ENCODE measurements at places on chromosomes 7 and 10. TPM values are rescaled to one million over a fixed set of nuclear protein-coding genes. Genes with fewer than 3 reads are reported as not detected.

The ENTPD1 gene
- total RNA-seq, result 2.1 TPM

GRCh38 chr7:153301936-153302335 is 542.4 kb downstream of the ACTR3B start:
- no peak for DNase-seq

The FAM171A1 gene
- 22.1 TPM for total RNA-seq

- DNase-seq, result no peak
These were observed 26.4 kb upstream of the KNDC1 start for GRCh38 chr10:133133471-133134231.

- no peak for DNase-seq
These were observed 8.5 kb downstream of the KCNMA1 start for GRCh38 chr10:77628906-77629730.

- DNase-seq, result no peak
These were observed 80.6 kb upstream of the GATAD1 start for GRCh38 chr7:92366730-92367129.

DNA sequence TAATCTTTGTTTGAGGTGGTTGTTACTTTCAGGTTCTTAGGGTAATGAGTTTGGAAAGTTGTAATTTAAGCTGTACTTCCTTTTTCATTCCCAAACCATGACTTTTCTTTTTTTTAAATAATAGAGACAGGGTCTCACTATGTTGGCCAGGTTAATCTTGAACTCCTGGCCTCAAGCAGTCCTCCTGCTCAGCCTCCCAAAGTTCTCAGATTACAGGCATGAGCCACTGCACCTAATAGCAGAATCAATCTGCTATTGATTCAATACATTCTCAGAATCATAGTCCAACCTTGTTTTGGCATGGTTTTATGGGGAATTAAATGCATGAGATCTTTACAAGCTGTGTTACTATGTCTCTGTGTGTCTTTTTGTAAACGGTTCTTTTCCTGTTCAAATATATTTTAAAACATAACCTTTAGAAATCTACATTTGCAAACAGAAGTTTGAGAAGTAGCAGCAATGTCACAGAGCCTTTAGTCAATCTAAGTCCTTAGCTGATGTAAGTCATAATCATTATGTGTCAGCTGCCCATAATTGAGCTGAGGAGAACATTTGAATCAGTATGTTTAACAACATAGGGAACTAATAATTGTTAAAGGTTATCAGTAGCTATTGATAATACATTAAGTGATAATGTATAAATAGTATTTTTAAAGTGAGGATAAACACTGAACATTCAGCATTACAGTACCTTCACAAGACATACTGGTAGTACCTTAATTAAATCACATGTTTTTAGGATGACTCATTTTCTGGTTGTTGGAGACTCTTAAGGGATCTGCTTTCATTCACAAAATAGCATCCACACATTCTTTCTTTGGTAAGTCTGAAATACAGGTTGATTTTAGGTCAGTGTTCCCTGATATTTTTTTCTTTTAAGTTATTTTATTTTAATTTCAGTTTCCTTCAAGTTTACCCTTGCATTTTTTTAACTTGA is 8.8 kb downstream of the INPP5F start:
- DNase-seq, result no peak

GRCh38 chr7:3267966-3268690 is 32.9 kb upstream of the SDK1 start:
- DNase-seq, result no peak

The NPSR1 gene
- total RNA-seq, result not detected

The SOSTDC1 gene
- total RNA-seq, result not detected

The FBXO24 gene
- total RNA-seq, result 1.8 TPM

DNA sequence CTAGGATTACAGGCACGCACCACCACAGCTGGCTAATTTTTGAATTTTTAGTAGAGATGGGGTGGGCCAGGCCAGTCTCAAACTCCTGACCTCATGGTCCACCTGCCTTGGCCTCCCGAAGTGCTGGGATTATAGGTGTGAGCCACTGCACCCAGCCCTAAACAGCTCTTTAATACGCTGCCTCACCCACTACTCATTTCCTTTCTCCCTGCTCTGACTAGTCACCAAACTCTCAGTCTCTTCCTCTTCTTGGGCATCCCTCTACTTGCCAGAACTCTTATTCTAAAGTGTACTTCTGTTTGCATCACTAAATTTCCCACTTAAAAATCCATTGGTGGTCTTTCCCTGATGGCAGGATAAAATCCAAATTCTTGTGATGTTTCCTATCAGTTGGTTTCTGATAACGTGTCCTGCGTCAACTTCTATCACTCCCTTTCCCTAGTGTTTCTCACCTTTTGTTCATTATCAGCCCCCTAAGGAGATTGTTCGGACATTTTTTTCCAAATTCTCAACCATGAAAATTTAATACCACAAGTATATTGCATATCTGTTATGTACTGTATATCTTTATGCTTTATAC is 124.7 kb downstream of the CUBN start:
- DNase-seq, result no peak

DNA sequence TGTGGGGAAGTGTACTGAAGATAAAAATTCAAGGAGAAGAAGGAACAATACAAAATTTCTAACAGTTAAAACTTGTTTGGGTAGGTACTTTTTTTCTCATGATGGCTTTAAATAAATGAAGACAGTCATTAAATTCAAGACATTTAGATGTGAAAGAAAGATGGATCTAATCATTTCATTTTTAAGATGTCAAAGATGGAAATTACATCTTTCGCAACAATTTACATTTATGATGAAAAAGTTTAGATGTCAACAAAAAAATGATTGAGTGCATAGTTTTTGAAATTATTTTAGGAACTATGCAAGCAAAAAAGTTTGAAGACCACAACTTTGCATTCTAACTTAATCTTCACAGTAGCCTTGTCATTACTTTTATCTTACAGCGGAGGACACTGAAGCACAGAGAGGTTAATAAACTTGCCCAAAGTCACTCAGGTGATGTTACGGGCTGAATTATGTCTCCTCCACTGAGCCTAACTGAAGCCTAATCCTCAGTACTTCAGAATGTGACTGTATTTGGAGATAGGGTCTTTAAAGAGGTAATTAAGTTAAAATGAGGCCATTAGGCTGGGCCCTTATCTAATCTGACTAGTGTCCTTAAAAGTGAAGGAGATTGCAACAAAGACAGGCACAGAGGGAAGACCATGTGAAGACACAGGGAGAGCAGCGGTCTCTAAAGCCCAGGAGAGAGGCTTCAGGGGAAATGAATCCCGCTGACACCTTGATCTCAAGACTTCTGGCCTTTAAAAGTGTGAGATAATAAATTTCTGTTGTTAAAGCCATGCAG is 48.2 kb downstream of the VSTM4 start:
- DNase-seq, result no peak

DNA sequence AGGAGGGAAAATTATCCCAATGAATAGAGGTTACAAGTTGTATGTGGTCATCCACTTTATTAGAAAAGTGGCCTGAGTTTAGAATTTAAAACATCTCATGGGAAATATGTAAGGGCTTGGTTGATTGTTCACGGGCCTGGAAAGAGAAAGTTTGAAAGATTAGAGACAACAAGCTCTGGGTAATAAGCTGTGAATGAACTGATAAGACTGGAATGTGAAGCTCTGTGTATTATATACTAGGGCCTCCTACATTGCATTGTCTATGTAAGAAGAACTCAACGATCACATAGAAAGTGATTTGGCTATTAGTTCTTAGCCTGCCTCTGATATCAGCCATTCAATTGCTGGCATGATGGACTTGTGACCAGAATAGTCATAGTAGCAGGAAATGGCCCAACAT is 199.2 kb upstream of the MAGI2 start:
- DNase-seq, result no peak

DNA sequence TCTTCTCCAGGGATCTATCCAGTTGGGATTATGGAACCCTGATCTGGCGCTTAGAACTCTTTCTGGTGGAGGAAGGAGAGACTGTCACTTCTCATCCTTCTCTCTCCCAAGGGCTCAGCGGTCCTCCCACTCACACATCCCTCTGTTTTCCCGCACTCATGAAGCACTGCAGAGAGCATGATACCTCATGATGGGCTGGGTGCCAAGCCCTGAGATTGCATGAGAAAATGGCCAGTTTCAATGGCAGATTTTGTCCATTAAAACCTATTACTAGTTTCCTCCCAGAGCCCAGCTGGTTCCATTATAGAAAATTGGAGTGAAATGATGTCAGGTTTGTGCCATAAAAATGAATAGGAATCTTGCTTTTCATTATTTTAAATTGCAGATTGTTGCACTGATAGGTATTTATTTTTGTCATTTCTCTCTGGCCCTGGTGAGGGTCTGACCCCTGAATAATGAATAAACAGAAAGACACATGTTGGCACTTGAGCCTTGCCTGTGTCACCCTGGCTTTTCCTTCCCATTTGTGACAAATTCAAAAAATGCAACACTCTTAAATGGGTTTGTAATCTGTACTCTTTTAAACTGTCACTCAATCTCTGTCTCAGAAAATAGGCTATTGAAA is 1151.1 kb downstream of the TYW1 start:
- DNase-seq, result no peak

GRCh38 chr7:131483586-131483985 is 72.8 kb downstream of the PODXL start:
- DNase-seq, result no peak

DNA sequence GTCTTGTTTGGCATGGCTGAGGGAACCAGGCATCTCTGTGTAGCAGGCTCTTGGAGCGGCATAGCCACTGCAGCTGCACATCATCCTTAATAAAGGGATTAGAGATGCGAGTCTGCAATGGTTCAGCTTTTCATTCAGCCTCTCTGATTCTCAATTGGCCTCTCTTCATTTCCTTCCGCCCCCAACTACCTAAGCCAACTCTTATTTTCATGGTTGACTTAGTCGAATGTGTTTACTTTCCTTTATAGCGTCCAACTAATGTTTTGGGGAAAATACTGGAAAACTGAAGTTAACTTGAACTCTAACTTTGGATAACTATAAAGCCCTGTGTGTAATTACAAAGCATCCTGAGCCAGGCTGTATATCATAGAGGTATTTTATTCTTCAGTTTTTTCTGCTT is 202.2 kb upstream of the KIAA1217 start:
- DNase-seq, result no peak

DNA sequence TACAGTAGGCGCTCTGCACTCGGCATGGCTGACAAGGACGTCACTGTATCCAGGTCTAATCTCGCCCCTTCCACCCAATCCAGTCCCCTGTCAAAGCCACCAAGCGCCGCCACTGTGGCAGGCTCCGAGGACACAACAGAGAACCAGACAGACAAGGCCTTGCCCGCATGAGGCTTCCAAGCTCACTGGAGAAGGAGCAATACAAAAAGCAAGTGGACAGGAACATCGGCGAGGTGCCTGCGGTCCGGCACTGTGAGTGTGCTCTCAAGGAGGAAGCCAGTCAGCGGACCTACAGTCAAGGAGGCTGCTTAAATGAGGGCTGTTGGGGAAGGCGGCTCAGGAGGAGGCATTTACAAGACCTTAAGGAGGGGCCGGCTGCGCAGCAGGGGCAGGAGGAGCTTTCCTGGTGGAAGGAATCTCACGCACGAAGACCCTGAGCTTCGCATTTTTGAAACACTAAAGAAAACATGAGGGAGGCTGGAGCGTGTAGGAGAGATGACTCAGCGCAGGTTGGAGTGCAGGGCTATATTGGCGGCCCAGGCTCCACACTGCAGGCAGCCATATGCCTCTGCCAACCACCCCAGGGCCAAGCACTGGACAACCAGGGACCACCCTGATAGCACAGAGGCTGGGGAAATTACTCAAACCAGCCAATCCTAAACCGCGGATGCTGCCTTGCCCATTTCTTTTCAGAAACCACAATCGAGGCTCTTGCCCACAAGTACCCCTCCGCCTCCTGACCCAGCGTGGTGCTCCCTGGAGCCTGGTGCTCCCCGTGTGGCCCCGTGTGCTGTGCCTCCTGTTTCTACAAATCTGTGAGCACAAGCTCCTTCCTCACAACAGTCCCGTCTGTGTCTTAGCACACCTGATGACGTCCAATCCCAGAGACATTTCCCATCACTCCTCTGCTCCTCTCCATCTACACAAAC is 28.9 kb downstream of the GNA12 start:
- DNase-seq, result no peak

- no peak for DNase-seq
These were observed 15.3 kb downstream of the HNRNPA2B1 start for GRCh38 chr7:26185131-26185843.

DNA sequence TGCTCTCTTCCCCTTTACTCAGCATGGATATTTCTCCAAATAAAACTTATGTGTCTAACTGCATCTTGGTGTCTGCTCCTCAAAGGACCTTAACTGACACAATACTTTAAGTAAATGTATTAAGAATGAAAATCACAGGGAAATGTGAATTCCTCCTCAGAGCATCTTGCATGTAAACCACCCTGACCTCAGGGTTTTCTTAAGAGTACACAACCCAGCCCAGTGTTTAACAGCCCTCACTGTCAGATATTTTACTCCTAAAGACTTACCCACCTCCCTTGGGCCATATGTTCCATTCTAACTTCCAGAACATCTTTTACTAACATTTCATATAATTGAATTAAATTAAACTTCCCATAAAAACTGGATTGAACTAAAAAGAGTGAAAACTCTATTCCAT is 315.3 kb downstream of the HPSE2 start:
- DNase-seq, result no peak

The TCF7L2 gene
- 25.7 TPM for total RNA-seq

The CLDN3 gene
- 150 TPM for total RNA-seq

GRCh38 chr7:66696774-66697191 is 43.8 kb upstream of the RABGEF1 start:
- no peak for DNase-seq

The IKZF1 gene
- total RNA-seq, result 3.9 TPM

DNA sequence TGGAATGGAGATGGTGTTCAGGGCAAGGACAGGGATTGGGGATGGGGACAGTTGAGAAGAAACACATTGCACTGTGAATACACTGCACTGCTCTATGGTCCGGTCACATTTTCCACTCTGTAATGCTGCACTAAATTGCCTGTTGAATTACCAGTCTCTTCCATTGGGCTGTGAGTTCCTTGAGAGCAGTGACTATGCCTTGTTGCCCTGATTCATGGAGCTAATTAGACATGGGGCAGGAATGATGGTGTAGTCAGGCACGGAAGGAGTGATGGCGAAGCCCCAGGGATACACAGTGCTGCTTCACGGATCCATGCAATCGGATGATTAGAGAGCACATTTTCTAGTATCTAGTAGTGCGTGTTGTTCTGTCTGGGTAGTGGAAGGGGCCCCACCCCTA is 25.4 kb upstream of the GPAM start:
- DNase-seq, result no peak
